ENCODE measurements at places on chromosomes 1 and 21.

- DNase-seq: no peak
These were observed 80.8 kb upstream of the POU3F1 start for GRCh38 chr1:38127428-38127827.

- peak; percentile 64 for DNase-seq
These were observed 4.0 kb downstream of the GLMP start for GRCh38 chr1:156291226-156292061.

- DNase-seq: no peak
These were observed 15.1 kb upstream of the HEATR1 start for GRCh38 chr1:236619398-236619797.

- DNase-seq: no peak
These were observed 40.1 kb downstream of the DNM3 start for GRCh38 chr1:171881442-171881841.

- no peak for DNase-seq
These were observed 392.2 kb downstream of the VAV3 start for GRCh38 chr1:107572674-107573211.

DNA sequence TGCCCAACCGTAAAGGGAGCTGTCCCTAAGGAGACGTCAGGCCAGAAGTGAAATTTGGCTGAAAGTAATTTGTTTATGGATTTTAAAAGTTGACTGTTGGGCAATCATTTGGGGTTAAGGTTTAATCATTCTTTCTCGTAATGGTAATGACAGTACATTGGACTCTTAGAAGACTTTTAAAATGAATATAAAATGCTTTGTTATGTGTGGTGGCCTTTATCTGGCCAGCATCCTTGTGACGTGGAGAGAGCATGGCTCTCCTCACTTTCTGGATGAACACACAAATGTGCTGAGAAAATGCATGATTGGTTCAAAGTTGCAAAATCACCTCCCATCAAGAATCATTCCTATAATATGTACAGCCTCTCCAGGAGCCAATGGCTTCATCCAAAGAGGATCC lies 160.2 kb downstream of the DHRS3 start:
- DNase-seq: no peak

GRCh38 chr1:82485591-82486369 lies 685.0 kb downstream of the ADGRL2 start:
- DNase-seq: no peak

- DNase-seq: no peak
These were observed 34.7 kb downstream of the STYXL2 start for GRCh38 chr1:167128261-167129227.

GRCh38 chr21:24372506-24372905 lies 1234.8 kb downstream of the MRPL39 start:
- DNase-seq: no peak

- DNase-seq: no peak
These were observed 113.9 kb upstream of the DPT start for GRCh38 chr1:168842916-168843315.

DNA sequence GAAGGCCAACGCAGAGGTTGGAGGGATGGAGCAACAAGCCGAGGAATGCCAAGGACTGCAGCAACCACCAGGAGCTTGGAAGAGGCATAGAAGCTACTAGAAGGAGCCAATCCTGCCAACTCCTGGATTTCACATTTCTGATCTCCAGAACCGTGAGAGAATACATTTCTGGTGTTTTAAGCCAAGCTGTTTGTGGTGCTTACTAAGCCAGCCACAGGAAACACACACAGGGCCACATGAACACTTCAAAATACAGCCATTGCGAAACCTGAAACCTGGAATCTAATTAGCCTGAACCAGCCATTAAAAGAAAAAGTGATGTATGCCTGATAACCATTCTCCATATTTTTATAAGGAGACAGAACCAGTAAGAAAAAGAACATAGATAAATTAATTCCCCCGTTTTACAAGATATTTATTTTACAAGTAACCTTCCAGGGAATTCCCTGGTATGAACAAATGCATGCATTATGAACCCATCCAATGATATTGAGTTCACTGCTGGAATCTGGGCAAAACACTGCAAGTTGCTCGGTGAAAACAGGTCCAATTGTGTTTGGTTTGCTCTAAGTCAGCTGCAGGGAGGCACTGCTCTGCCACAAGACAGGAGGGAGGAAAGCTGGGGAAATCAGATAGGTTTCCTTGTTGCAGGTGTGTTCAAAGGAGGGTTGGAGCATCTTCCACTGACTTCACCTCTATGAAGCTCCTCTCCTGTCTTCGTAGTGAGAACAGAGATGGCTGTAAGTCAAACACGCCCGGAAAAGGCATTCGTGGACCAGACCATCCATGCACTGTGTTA lies 70.2 kb downstream of the ETS2 start:
- no peak for DNase-seq

GRCh38 chr1:27682351-27682944 lies 10.5 kb upstream of the IFI6 start:
- DNase-seq: no peak

DNA sequence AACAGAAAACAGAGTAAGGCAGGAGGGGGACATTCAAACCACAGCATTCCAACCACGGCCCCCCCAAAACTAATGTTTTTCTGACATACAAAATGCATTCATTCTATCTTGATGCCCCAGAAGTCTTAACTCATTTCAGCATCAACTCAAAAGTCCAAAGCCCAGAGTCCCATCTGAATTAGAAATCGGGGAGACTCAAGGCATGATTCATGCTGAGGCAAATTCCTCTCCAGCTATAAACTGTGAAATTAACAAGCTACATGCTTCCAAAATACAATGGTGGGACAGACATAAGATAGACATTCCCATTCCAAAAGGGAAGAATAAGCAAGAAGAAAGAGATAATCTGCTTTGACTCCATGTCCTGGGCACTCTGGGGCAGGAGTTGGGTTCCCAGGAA lies 73.9 kb downstream of the KCNJ15 start:
- DNase-seq: no peak

DNA sequence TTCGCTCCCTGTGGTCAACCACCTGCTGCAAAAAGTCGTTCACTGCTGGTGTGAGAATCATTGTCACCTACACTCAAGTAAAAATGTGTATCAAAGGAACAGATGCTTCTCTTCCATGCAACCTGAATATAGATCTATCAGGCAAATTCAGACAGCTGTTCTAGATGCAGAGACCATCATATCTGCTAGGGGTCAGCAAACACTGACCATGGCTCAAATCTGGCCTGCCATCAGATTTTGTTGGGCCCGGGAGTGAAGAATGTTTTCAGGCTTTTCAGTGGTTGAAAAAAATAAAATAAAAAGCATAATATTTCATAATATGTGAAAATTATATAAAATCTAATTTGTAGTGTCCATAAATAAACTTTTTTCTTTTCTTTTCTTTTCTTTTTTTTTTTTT lies 199.6 kb downstream of the RGS7 start:
- DNase-seq: no peak
